ENCODE measurements at places on chromosomes 11 and 22.

DNA sequence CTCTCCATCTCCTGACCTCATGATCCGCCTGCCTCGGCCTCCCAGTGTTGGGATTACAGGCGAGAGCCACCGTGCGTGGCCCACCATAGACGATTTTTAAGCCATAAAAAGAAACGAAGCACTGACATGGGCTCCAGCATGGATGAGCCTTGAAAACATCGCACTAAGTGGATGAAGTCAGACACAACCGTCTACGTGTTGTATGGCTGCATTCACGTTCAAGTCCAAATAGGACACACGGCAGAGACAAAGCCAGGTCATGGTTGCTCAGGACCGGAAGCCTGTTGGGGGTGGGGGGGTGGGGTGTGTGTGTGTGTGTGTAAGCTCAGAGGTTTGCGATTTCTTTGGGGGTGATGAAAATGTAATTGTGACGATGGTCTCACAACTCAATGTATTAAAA is 10.0 kb downstream of the RRP7A start:
- no peak for DNase-seq

DNA sequence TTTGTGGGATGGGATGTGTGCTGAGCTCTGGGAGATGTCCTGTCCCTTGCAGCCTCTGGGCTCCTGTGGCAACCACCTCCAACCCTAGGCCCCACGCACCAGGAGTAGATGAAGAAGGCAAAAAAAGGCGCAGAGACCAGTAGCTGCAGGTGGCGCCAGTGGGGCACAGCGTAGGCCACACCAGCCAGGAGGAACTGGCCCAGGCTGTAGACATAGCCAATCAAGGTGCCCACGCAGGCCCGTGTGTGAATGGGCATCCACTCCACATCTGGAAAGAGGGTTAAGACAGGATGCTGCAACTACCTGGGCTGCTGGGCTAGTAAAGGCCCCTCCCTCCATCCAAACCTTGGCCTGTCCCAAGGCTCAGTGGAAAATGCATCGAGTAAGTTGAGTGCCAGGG is 3.0 kb downstream of the SLC22A6 start:
- DNase-seq = no peak

DNA sequence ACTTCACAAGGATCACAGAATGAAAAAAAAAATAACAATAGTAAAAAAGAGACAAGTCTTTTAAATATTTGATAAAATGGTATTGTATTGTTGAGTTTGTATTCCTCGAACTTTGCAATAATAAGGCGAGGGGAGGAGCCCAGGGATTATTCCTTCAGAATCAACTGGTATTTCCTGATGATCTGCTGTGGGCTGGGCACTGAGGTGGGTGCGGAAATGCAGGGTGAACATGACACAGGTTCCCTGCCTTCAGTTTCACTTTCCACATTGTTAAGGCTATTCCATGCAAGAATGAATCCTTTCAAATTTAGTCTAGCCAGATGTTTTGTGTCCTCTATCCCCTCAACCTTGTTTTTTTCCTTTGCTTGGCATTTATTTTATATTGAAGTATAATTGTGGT is 2.1 kb upstream of the EIF3M start:
- DNase-seq = no peak

- DNase-seq = no peak
Observed at GRCh38 chr22:17956630-17957029, 67.7 kb downstream of the MICAL3 start.

- no peak for DNase-seq
Observed at GRCh38 chr11:5242208-5242607, 7.4 kb downstream of the HBG1 start.

DNA sequence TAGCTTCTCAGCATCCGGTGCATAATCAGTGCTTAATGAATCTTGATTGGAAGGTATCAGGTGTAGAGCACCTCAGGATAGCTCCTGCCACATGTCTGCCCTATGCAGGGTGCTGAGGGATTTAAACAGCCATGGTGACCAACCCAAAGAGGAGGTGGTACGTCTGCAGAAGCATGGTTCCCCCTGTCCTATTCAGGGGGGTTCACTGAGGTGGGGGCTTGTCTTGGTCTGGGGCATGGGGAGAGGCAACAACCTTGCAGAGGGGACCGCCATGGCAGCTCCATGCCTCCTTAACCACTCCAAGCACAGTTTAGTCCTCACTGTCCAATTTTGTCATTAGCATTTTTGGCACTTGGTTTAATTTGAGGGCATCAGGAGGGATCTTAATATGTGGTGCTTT is 24.9 kb downstream of the UBE2L3 start:
- no peak for DNase-seq

DNA sequence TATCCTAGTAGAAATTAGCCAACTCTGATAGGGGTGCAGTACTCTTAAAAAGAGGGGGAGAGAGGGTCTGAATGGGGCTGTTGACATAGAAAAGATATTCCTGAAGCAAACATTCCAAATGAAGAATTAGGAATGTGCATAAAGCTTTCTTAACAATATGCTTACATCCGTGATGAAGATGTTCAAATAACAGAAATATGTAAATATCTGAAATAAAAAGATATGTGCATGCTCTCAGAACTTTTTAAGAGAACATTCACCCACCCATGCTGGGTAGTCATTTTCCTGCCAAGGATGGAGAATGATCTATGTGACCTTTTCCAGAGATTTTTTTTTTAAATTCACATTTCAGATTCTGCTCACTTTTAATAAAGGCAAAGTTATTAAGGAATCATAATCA is 80.6 kb downstream of the GRIA4 start:
- no peak for DNase-seq

DNA sequence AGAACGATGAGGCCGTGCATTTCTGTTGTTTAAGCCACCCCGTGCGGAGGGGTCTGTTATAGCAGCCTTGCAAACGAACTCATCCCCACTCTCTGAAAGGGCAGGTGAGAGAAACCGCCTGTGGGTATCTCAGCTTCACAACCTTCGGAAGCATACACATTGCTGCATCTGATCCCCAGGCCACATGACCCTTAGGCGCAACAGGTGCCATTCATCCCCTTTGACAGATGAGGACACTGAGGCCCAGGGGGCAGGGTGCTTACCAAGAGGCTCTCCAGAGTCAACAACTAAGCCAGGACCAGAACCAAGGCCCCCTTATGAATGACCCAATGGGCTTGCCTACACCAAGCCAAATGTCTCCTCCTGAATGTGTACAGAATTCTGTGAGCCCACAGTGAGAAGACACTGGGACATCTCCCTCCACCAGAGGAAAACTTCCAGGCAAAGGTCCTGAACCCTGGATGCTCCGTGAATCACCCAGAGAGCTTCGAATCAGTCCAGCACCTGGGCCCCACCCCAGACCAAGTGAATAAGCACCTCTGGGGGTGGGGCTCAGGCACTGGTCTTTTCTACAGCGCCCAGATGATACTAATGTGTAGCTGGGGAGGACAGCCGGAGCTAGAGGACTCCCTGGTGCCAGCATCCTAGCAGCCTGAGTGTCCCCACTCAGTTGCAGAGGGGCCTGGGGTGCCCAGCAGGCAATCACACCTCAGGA is 83.2 kb downstream of the BUD13 start:
- DNase-seq = no peak

GRCh38 chr11:71843858-71844257 is 10.9 kb downstream of the DEFB108B start:
- no peak for DNase-seq

GRCh38 chr11:73493956-73494598 is 103.8 kb downstream of the FAM168A start:
- DNase-seq = peak; percentile 41

GRCh38 chr11:87356428-87356827 is 318.7 kb downstream of the TMEM135 start:
- DNase-seq = no peak

DNA sequence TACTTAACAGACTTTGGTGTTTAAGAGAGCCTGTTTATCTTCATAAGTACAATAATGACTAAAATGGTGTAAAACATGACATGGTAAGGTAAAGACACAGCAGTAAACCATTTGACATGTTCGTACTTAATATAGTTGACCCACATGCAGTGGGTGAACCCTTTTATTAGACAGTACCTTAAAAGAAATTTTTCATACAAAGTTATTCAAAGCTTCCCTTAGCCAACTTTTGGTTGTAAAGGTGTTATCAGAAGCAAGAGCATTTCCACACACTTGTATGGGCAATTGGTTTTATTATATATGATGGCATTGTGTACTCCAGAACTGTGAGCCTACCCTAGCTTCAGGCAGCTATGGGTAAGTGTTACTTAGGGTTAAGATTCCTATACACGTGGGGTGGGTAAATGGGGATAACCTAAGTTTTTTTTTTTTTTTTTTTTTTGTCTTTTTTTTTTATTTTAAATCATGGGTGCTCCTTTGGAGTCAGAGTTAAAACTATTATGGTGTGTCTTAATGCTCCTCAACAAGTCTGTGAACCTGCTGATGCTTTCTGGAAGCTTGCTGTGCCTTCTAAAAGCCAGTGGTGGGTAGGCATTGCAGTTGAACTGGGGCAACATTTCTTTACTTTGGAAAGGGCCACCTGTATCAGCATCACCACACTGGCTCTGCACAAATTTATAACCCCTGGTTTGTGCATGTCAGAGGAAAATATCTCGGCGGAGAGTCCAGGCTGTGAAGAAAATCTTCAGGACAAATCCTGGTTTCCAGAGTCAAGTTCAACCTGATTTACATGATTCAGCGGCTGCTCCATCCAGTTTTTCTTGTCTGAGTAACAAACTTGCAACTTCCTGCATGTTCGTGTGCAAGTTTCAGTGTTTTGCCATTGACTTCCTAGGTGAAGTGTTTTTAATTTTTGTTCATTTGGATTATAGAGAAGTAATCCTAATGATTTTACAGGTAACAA is 3.3 kb downstream of the PCF11 start:
- DNase-seq = peak; percentile 34

GRCh38 chr11:86219311-86220193 is 25.0 kb upstream of the EED start:
- DNase-seq = no peak

GRCh38 chr22:30694640-30695350 is at the start of gene OSBP2:
Gene OSBP2, plus strand, starts transcription at chr22:30694874. Its CDS starts 36 bp downstream, at chr22:30694910.
- peak; percentile 62 for DNase-seq

- peak; percentile 23 for DNase-seq
Observed at GRCh38 chr11:125433454-125434121, 62.5 kb downstream of the FEZ1 start.

GRCh38 chr22:23632178-23632577 is at the start of gene DRICH1:
Gene DRICH1, minus strand, starts transcription at chr22:23632321. Its CDS starts 298 bp downstream, at chr22:23632023.
- DNase-seq = peak; percentile 17

GRCh38 chr11:102119997-102120396 is 9.8 kb downstream of the YAP1 start:
- no peak for DNase-seq

GRCh38 chr22:20867179-20868024 is 8.6 kb downstream of the SNAP29 start:
- peak; percentile 10 for DNase-seq

DNA sequence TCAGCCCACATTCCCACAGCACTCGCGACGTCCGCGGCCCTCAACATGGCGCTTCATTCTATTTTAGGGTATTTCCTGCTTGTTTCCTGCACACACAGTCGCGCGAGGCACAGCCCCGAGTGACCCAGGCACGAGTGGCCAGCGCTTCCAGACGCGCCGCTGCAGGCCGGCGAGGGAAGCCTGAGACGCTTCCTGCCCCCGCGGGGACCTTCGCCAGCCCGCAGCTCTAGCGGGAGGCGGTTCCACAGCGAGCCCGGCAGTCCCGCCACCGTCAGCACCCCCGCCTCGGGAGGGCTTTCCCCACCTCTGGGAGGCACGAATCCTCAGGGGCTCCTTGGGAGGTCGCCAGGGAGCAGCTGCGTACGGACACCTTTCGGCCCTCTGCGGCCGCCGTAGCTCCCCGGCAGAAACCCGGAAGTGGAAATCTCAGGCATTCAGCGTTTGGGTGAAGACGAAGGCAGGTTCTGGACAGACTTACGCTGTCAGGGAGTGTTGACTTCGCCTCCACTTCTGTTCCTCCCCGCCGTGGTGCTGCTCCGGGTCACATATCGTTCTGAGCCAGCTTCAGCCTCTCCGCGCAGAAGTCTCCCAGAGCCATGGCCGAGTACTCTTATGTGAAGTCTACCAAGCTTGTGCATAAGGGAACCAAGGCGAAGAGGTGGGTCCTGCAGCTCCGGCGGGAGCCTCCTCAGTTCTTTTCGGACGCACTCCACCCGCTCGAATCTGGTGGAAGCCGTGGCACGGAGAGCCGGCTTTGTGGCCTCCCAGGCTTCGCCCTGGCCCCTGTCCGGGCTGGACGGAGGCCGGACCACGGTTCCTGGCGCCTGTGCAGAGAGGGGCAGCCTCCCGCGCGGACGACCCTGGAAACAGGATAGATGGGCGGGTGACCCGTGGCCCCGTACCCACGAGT is 2925.9 kb upstream of the OR11H1 start:
- DNase-seq = no peak

GRCh38 chr11:123231256-123231655 is 36.2 kb upstream of the CLMP start:
- no peak for DNase-seq

GRCh38 chr11:10979529-10979928 is 121.7 kb upstream of the ZBED5 start:
- no peak for DNase-seq

- DNase-seq = no peak
Observed at GRCh38 chr11:78213526-78214330, 25.0 kb downstream of the USP35 start.

- DNase-seq = no peak
Observed at GRCh38 chr22:29113319-29113718, 40.5 kb downstream of the KREMEN1 start.

GRCh38 chr22:18083406-18083805 is 5.6 kb downstream of the PEX26 start:
- no peak for DNase-seq

- DNase-seq = peak; percentile 58
Observed at GRCh38 chr11:128290106-128290840, 297.1 kb downstream of the ETS1 start.

DNA sequence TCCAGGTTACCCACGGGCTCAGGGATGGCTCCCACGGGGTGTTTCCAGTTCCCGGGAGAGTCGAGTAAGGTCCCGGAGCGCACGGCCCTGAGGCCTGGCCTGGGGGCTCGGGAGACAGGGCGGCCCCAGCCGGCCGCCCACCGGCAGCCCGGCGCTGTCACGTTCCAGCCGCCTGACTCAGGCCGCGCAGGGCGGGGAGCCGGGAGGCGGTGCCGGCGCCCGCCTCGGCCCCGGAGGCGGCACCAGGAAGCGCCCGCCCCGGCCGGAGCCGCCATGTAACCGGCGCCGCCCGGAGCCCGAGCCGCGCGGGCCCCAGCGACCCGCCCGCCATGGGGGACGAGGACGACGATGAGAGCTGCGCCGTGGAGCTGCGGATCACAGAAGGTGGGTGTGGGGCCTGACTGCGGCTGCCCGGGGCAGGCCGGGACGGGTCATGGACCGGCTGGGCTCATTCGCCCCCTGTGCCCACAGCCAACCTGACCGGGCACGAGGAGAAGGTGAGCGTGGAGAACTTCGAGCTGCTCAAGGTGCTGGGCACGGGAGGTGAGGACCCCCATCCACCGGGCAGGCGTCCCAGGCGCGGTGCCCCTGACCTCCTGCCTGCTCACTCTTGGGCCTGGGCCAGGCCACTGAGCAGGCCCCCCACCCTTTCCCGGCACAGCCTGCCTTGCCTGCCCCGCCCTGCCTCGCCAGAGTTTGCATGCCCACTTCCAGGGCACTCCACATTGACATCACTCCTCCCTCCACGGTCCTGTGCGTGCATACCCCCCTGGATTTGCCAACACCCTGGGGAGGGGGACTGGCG is at the start of gene RPS6KA4:
RPS6KA4 (plus strand) TSS at position 256 of the 805 bp plus-strand sequence; CDS start at position 330, 74 bp downstream.
- DNase-seq = peak; percentile 78

Measured in Calu3 (cell line).